ENCODE measurements at places on chromosomes 12 and 14. TPM values are rescaled to one million over a fixed set of nuclear protein-coding genes. Genes with fewer than 3 reads are reported as not detected.
A peak's percentile ranks its signal among the peaks of the same experiment; 100 is the strongest.

- no peak for DNase-seq
Observed at GRCh38 chr14:59634617-59635016, 58.0 kb upstream of the CCDC175 start.

RBM23 gene
- 83.3 TPM for total RNA-seq

- DNase-seq = no peak
Observed at GRCh38 chr12:47832263-47832933, 12.7 kb upstream of the HDAC7 start.

GRCh38 chr12:49535921-49536525, 2.8 kb upstream of the KCNH3 start:
- DNase-seq = no peak

PDE3A gene
- total RNA-seq = 5.0 TPM

DNA sequence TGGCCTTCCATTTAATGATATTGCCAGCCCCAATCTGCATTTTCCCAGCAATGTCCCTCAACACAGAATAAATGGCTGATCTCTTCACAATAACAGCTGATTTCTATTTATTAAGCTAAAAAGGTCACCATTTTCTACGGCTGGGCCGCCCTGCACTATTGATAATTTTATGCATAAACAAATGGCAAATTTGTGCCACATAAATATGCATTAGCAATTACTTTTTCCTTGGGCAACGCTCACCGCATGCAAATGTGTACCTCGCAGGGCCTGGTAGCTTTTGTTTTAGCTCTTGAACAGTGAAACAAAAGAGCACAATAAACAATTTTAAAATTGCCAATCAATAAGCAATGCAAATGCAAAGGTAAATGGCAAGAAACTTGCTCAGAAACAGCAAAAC, 331.9 kb upstream of the SOX5 start:
- no peak for DNase-seq

SIX6 gene
- not detected for total RNA-seq

GRCh38 chr12:49331380-49332222, 5.4 kb downstream of the C1QL4 start:
- peak; percentile 63 for DNase-seq

DNA sequence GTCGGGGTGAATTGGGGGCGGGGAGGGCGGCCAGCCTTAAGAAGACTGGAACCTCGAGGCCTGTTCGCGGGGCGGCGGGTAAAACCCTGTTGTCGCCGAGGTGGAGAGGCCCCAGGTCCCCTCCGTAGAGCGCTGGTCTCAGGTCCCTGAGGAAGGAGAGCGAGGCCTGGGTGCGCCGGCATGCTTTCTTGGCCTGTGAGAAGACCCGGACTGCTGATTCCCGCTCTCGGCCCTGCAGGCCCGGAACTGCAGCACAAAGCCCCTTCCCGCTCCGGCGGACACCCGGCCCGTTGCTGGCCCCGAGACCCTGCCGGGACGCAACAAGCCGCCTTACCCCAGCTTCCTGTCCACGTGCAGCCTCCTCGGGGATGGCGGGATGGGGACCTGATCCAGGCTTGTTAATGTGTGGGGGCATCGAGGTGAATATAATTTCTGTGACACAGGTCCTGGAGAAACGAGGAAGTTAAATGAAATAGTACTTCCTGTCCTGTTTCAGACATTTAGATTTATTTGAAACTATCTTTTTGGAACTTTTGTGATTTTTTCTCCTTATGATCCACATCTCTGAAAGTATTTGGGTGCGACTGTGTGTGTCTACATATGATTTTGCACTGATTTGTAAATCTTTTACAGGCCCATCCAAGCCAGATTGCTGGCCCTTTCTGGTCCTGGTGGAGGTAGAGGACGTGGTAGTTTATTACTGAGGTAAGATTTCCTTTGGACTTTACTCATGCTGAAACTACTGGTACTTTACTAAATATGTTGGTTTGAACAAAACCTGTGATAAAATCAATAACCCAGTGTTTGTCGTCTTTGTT, 600 bp downstream of the PNN start:
- no peak for DNase-seq

- peak; percentile 95 for DNase-seq
Observed at GRCh38 chr12:124509676-124510300, 57.6 kb downstream of the NCOR2 start.

GRCh38 chr14:88179716-88180115, 143.4 kb downstream of the KCNK10 start:
- no peak for DNase-seq

DNA sequence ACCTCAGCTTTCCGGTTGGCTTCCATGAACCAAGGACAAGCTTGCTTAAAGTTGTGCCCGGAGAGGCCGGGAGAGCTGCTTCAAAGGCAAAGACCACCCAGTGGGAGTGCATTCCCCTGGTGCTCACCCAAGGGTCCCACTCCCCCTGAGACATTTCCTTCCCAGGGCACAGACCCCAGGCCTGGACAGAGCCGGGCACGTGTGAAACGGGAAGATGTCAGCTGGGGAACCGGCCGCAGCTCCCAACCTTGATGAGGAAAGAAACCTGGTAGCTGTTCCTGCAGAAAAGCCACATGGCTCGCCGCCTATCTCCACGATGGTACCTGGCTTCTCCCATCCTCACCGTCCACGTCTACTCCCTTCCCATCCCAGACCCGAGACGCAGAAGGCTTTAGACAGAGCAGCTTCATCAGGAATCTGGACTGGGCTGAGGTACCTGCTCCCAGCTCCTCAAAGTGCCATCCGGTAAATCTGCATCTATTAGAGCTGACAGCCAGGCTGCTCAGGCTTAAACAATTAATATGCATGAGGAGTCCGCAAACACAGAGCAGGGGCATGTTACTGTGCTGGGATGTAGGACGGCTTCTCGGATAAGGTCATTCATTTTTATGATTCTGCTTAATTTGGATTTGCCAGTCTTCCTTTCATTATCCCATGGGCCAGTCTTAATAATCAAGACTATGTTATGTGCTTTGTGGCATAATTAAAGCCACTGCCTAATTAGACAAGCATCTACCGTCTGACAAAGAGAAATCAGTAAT, 53.1 kb downstream of the GALNT9 start:
- DNase-seq = no peak

DNA sequence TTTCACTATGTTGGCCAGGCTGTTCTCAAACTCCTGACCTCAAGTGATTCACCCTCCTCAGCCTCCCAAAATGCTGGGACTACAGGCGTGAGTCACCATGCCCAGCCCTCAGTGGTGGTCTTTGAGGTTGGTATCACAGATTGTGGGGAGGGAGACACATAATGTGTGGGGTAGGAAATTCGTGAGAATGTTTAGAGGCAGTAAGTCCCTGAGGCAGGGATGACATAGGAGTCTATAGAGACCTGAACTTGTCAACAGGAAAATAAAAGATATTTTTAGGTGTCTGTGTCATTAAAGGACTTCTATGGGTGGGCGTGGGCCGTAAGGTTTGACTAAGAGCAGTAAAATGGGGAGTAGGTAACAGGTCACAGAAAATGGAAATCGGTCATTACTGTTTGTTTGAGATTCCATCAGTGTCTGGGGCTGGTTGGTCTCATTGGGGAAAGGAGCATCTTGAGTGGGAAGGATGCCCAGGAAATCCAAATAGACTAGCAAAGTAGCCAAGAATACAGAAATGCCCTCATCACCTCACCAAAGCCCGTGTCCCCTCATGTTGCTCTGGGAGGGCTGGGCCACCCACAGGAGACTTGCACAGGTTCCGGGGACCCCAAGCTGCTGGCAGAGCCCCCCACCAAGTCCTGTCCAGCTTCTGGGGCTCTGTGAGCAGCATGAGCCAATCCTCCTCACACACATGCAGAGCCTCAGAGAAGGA, 63.6 kb upstream of the BCL2L14 start:
- DNase-seq = no peak

DNA sequence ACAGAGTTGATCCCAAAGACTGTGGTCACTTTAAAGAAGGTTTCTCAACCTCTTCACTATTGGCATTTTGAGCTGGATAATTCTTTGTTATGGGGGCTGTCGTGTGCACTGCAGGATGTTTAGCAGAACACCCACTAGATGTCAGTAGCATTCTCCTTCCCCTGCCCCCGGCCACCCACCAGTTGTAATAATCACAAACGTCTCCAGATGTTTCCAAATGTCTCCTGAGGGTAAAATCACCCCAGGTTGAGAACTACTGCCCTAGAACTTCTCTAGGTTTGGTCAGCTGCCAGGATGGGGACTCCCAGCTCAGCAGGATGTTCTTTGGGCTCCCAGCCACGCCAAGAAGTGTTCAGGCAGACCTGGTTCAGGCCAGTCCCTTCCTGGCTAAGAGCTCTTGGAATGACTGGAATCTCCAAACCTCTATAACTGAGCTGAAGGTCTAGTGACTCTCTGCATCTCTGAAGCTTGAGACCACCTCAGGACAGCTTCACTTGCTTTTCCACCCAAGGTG, 12.5 kb upstream of the AJUBA start:
- DNase-seq = no peak

DNA sequence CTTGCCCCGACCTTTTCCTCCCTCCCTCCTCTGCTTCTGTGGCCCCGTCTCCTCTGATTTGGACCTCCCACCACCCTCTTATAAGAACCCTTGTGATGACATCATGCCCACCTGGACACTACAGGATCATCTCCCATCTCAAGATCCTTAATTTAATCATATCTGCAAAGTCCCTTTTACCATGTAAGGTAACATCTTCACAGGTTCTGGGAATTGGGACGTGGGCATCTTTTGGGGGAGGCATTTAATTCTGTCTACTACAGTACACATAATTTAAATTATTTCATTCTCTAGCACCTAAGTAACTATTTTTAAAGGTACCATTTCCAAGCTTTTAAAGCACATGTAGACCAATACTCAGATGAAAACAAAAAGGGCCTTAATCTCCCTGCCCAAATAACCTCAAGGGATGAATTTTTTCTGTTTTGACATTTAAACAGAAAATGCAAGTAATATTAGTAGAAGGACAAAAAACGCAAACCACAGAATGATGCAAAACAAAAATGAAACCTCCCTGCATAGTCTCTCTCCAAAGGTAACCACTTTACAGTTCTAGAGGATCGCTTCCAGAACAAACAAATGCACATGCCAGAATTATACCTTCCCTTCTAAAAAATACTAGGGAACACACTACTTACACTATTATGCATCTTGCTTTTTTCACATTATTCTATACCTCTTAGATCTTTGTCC, 222.1 kb downstream of the AACS start:
- no peak for DNase-seq

- no peak for DNase-seq
Observed at GRCh38 chr12:29574500-29574899, 77.0 kb upstream of the OVCH1 start.

HOXC6 gene
- 3.3 TPM for total RNA-seq

GARIN6 gene
- not detected for total RNA-seq

DNA sequence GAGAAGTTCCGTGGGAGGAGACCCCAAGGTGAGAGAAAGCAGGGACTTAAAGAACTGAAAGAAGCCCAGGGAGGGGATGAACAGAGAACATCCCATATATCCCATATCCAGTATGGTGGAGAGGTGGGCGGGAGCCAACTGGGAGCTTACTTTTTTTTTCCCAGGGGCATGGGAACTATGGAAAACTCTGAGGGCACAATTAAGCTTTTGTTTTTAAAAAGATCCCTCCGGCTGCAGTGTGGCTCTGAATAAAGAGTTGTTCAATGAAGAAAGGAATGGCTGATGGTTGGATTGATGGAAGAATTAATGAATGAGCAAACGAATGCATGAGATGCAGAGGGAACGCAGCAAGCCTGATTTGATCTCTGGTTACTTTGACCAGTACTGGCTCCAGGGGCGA, 12.6 kb downstream of the NTF3 start:
- no peak for DNase-seq

GRCh38 chr12:44477331-44477980, 398.7 kb downstream of the NELL2 start:
- DNase-seq = no peak

DNA sequence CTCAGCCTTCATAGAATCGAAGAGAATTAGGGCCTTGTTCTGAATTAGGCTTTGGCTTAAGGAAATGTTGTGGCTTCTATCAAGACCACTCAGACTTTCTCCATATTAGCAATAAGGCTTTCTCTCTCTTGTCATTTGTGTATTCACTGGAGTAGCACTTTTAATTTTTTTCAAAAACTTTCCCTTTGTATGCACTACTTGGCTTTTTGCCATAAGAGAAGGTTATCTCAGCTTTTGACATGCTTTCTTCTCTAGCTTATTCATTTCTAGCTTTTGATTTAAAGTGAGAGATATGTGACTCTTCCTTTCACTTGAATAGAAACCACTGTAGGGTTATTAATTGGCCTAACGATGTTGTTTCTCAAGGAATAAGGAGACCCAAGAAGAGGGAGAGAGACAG, 244.2 kb downstream of the GPHN start:
- DNase-seq = no peak

CCDC184 gene
- 0.38 TPM for total RNA-seq

GRCh38 chr12:120466560-120467315, 2.8 kb downstream of the SRSF9 start:
- no peak for DNase-seq

KRT1 gene
- not detected for total RNA-seq

GRCh38 chr14:89388853-89389252, 28.2 kb downstream of the FOXN3 start:
- no peak for DNase-seq

GRCh38 chr12:47813511-47814196, 6.0 kb downstream of the HDAC7 start:
- DNase-seq = no peak

GRCh38 chr12:67271976-67272375, 2.8 kb downstream of the CAND1 start:
- DNase-seq = no peak

- DNase-seq = no peak
Observed at GRCh38 chr12:102950950-102951619, 6.4 kb upstream of the ASCL1 start.

THTPA gene
- 25.0 TPM for total RNA-seq

DNA sequence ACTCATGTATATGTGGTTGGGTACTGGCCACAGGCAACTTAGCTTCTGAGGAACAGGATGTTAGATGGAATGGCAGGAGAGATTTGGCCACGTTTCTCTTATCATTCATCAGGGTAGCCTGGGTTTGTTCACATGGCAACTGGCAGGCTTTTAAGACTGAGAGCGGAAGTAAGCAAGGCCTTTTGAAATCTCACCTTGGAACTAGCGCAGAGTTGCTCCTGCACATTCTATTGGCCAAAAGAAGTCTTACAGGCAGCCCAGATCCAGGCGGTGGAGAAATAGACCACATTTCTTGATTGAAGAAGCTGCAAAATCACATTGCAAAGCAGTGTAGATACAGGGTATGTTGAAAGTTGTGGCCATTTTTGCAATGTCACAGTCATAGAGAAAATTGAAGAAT, 3.7 kb downstream of the CLEC4A start:
- no peak for DNase-seq

GRCh38 chr12:54590978-54591591, 2.6 kb upstream of the PPP1R1A start:
- DNase-seq = no peak

DNA sequence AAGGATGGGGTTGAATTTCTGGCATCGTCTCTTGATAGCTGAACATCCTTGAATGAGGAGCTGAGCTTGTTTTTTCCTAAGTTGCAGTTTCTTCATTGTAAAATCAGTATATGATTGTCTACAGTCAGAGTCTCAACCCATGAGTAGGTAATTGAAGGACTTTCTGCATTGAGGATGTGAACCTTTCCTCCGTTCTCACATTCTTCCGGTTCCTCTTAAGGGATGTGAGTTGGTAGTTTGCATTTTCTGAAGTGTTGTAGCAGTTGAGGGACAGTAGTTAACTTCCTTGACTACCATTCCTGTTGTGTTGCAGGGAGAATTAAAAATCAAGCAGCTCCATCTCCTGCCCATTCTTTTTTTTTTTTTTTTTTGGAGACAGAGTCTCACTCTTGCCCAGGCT, 19.1 kb downstream of the TPCN1 start:
- DNase-seq = no peak

All from gastrocnemius medialis (tissue), 4 donors.